ENCODE measurements at places on chromosomes 2 and 18.

DNA sequence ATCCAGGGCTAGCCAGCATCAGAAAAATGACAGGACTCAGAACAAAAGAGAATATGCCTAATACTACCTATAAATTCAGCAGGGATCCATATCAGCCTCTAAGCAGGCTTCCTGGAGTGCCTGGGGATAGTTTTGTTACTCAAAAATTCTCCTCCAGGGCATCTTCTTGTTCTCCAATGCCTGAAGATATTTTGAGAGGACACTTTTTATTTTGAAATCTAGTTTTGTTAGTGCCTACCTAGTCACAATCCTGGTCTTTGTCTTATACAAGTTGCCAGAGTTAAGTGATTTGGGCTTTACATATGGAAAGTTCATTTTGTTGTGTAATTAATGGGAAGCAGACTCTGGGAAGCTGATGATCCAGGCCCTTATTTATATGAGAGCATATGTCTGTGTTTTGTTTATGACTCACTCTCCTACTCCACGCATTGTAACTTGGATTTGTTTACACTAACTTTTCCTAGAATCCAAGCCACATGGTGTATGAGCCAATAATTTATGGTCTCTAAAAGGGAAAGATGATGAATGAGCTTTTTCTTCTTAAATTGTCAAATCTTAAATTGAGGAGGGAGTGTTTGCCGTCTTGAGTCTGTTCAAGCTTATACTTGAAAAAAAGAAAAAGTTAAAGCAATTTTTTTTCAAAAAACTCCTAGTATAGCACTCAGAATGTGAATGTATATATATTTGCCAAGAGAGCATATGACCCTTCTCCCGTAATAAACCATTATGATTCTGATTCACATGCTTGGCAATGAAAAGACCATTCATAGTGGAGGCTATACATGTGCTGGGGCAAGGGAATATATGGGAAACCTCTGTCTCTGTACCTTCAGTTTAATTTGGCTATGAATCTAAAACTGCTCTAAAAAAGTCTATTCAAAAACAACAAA, 370.3 kb downstream of the SETBP1 start:
- no peak for DNase-seq

DNA sequence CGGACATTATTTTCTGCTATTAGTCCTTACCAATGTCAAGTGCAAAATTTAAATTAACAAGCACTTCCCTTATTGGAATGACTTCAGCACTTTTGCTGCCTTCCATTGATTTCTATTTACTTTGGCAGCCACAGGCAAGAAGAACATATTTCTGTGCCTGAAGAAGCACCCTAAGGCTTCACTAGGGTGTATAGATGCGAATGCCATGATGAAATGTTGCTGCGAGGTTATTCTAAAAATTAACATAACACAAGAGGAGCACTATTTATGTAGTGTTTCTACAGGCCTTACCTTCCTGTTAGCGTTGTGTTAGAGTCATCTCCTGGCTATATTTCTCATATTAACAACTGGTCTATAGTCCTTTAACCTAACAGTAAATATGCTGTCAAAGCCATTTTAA, 365.0 kb upstream of the HNRNPA3 start:
- no peak for DNase-seq

- no peak for DNase-seq
These were observed 11.3 kb upstream of the PPP3R1 start for GRCh38 chr2:68263632-68264031.

DNA sequence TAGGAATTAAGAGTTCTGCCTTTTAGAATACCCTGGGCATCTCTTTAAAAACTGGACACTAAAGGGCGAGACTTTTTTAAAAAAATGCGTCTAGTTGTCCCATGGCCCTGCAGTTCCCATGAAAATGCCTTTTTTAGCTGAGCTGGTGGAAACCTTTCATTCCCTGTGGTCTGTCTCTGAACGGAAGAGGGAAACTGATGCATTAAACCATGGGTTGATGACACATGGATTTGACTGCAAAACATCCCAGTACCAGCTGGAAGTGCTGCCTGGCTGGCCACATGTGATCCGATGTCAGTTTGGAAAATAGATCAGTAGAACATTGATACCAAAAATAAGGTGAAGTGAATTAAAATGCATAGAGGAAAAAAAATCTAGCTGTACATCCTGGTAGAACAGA, 129.2 kb downstream of the MYO1B start:
- no peak for DNase-seq

- DNase-seq, result no peak
These were observed 757.5 kb downstream of the DPP10 start for GRCh38 chr2:115199966-115200365.

GRCh38 chr2:230677201-230677946, 35.3 kb upstream of the CAB39 start:
- DNase-seq, result no peak

DNA sequence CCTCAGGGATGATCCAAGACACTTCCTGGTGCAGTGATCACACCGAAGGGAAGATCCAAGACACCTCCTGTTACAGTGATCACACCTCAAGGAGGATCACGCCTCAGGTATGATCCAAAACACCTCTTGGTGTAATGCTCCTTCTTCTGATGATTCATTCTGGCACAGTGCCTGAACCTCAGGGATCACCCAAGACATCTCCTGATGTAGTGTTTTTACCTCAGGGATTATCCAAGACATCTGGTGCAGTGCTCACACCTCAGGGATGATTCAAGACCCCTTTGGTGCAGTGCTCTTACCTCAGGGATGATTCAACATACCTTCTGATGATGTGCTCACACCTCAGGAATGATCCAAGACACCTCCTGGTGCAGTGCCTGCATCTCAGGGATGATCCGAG, 124.4 kb downstream of the ASB1 start:
- DNase-seq, result no peak

GRCh38 chr2:121338281-121338680, 53.3 kb upstream of the TFCP2L1 start:
- no peak for DNase-seq

DNA sequence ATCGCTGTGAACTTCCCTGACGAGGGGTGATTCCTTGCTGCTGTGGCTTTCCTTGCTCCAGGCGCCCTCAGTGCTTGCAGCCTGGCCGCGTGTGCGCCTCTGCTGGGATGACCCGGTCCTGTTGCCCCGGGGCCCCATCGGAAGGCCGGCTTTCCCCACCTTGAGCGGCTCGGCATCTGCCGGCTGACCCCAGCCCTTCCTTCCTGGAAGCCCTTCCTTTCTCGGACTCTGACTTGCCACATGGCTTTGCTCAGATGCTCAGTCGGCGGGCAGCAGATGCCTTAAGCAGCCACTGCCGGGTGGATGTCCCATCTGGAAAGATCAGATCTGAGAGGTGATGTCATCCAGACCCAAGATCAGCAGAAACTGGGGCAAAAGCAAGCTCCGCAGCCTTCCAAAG, 100.5 kb upstream of the ODC1 start:
- DNase-seq, result no peak

- no peak for DNase-seq
These were observed 57.2 kb downstream of the LBH start for GRCh38 chr2:30288561-30288960.

DNA sequence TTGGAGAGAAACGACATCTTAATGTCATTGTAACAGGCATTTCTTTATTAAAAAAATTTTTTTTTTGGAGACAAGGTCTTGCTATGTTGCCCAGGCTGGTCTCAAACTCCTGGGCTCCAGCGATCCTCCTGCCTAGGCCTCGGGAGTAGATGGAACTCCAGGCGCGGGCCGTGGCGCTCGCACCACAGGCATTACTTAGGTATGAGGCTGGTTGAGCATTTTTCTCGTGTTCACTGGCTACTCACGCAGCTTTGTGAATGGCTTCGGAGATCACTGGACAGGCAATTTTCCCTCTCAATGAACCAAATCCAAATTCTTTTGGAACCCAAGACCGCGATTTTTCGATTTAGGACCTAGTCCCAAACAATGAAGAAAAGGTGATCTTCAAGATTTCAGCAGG, 795 bp upstream of the TCF7L1 start:
- no peak for DNase-seq

GRCh38 chr2:216159646-216160045, 50.5 kb downstream of the XRCC5 start:
- DNase-seq, result no peak

DNA sequence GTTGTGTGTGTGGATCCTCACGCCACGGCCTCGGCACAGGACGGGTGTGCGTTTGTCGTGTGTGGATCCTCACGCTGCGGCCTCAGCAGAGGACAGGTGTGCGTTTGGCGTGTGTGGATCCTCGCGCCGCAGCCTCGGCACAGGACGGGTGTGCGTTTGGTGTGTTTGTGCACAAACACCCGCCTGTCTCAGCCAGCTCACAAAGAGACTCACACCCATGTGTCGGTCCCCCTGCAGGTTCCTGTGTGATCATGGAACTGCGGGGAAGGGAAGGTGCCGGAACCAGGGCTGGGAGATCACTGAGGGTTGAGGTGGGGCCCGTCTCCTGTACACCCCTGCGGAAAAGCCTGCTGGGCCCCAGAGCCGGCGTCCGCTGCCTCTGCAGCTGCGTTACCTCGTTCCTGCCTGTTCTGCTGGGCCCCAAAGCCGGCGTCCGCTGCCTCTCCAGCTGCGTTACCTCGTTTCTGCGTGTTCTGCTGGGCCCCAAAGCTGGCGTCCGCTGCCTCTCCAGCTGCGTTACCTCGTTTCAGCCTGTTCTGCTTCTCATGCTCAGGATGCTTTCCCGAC, 53.6 kb downstream of the CTDP1 start:
- no peak for DNase-seq

- no peak for DNase-seq
These were observed 8.1 kb upstream of the BOLA3 start for GRCh38 chr2:74155830-74156229.

DNA sequence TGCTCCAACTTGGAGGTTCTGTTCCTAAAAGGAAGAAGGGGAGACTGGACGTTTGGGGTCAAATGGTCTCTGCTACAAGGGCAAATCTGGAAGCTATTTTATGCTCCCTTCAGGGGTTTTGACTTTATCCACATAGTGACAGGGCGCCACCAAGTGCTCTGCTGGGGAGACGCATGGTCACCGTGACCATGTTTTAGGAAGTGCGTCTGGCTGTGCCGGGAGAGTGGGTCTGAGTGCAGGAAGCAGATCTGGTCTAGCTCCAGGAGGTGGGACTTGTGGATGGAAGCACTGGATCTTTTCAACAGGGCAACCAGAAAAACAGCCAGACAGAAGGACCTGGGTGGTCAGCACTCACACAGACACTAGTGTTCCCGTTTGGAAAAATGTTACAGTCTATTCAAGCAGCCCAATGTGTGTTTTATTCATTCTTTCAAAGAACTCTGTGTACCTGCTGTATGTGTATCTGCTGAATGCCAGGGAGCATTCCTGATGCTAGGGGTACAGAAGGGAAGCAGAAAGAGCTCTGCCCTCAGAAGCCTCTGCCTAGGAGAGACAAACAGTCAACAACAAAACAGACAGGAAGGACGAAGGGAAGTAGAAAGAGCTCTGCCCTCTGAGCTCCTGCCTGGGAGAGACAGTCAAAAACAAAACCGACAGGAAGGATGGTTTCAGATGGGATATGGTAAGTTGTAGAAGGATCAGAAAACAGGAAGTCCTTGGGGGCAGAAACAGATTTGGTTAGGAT, 14.3 kb downstream of the IMPA2 start:
- DNase-seq, result peak; percentile 28

DNA sequence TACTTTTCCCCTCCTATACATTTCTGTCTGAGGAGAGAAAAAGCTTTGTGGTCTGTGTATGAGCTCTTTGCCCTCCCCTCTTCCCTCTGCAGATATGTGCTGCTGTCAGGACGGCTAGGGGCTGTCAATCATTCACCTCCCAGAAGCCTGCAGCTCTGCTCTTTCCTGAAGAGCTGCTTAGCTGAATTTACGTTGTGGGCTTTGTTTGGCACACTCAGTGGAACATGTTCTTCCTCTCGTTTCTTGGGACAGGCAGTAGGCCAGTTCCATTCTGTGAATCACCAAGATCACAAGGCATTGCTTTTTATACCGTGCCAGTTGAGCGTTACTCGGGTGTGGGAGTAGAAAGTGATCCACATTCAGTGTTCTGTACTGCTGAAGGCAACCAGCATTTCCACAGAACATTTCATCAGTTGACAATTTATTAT, 136.7 kb downstream of the LAMA3 start:
- no peak for DNase-seq

- no peak for DNase-seq
These were observed 57.7 kb upstream of the CTIF start for GRCh38 chr18:48481092-48481491.

DNA sequence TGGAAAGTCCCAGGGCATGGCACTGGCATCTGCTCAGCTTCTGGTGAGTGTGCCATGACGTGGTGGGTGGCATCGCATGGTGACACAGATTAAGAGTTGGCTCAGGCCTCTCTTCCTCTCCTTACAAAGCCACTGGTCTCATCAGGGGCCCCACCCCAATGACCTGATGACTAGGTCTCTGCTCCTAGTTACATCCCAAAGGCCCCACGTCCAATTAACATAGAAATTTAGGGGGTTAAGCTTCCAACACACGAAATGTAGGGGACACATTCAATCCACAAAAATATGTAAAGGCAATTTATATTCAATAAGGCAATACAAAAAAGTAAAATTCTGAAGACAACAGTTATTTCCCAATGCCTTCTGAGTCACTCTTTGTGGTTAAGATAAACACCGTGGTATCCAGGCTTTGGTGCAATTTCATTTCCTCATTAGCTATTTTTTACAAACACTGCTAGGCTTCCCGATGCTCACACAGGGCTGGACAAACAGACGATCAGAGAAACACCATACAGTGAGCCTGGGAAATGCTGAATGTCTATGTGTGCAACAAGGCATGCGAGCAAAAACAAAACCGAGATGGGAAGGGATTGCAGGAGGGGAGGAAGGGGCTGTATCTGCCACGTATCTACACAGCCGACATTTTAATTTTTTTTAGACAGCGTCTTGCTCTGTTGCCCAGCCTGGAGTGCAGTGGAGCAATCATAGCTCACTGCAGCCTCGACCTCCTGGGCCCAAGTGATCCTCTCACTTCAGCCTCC, 67.2 kb downstream of the MBP start:
- DNase-seq, result no peak

DNA sequence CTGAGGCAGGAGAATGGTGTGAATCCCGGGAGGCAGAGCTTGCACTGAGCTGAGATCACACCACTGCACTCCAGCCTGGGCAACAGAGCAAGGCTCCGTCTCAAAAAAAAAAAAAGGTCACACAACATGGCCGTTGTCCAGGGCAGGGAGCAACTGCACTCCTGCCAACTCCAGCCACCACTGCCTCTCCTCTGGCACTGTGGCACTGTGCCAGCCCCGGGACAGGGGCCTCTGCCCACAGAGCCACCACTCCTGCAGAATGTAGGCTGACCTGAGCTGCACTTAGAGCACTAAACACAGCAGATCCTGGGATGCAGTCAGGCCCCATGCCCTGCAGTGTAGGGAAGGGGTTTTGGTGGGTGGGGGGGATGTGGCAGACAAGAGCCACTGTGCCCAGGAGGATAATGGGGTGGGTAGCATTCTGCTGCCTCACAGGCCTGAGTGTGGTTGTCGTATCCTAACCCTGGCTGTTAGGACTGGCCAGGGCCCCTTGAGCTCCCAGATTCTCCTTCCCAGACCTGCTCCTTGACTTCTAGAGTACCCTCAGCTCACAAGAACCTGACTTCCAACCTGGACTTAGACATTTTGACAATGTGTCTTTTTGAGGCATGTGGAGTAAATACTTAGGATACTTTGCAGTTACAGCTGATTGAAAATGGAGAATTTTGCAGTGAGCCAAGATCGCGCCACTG, 69.4 kb upstream of the SH3RF3 start:
- DNase-seq, result no peak
